Panc1 (cell line): ENCODE measurements at places on chromosomes 12 and 14.

- peaks cover 14% of the 10 kb centered on the region; the same call in 1 of the 2 replicates for H3K27me3 ChIP-seq
- DNase-seq: no peak
- peaks cover 18% of the 10 kb centered on the region for H3K4me1 ChIP-seq
Observed at GRCh38 chr12:55935738-55936151, 4.8 kb downstream of the DGKA start.

- H3K4me3 ChIP-seq: no peak overlapping the region
- DNase-seq: no peak
- H3K27me3 ChIP-seq: no peaks in the 10 kb centered on the region
- no peak overlapping the region for H3K27ac ChIP-seq
Observed at GRCh38 chr12:132858718-132859266, 28.6 kb downstream of the CHFR start.

- no peak overlapping the region for H3K27ac ChIP-seq
- peaks cover 2% of the 10 kb centered on the region; the same call in 1 of the 2 replicates for H3K27me3 ChIP-seq
- no peak for DNase-seq
- no peaks in the 10 kb centered on the region for H3K36me3 ChIP-seq
Observed at GRCh38 chr14:106378191-106378590, 851.8 kb downstream of the TMEM121 start.

DNA sequence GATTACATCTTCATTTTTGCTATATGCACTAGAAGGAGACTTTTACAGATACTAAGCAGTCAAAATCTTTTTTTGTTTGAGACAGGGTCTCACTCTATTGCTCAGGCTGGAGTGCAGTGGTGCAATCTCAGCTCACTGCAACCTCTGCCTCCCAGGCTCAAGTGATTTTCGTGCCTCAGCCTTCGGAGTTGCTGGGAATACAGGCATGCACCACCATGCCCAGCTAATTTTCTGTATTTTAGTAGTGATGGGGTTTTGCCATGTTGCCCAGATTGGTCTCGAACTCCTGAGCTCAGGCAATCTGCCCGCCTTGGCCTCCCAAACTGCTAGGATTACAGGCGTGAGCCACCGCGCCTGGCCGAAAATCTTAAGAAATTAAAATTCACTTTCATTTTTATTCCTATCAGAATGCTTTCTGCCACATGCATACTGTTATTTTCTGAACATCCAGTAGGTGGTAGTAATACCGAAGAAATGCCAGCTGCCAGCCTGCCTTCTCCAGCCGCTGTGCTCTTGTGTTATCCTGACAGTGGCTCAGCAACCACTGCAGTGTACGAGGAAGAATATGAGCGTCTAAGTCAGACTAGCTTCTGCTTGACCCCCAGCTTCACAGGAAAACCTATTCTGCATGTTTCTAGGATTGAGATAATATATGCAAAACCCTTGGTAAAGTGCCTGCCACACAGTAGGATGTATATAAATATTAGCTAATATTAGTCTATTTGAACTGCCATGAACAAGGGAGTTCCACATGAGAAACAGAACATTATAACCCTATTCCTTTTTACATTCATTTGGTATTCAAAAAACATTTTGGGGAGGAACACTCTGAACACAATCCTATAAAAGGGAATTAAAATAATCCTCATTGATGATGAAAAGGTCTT lies 54.2 kb downstream of the RPAP3 start:
- no peaks in the 10 kb centered on the region for H3K4me1 ChIP-seq
- no peak overlapping the region for H3K4me3 ChIP-seq
- peak; percentile 35 for DNase-seq
- no peaks in the 10 kb centered on the region for H3K36me3 ChIP-seq
- H3K27ac ChIP-seq: no peak overlapping the region
